H54 (cell line): ENCODE measurements at places on chromosomes 13 and 19.
A peak's percentile ranks its signal among the peaks of the same experiment; 100 is the strongest.

DNA sequence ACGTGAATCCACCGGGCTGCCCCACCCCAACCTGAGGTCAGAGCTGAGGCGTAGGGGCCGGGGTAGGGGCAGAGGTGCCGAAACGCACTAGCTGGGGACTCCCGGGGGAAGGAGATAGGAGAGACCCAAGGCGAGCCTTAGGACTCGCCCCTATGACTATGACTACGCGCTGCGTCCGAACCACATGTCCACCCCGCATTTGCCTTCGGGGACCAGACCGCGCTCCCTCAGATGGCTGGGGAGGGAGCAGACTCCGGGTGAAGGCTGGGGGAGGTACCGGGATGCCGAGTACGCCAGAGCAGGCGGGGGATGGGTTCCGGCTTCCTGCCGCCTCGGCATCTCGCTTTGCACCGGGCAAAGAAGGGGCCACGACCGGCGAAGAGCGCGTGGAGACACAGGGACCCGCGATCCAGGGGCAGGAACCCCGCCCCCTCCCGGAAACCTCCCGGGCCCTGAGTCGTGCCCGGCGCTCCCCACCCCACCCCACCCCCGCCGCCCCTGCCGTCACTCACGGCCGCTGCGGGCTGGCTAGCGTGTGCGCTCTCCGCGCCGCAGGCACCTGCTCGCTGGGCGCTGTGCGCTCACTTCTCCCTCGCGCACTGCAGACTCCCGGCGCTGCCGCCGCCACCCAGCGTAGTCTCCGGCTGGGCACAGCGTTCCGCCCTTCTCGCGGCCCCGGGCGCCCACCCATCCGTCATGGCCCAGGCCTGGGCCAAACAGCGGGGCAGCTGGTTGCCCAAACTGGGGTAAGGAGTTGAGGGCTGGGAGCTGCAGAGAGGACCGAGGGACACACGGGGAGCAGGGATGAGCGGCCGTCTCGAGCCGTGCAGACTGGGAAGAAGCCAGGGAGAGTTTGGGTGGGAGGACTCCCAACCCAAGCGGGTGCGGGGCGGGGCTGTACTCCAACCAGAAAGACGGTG is 622 bp upstream of the VSTM2B start:
- DNase-seq = no peak

GRCh38 chr19:29308977-29309590 is 96.1 kb upstream of the UQCRFS1 start:
- DNase-seq = no peak

GRCh38 chr13:74372511-74372910 is 238.3 kb upstream of the KLF12 start:
- DNase-seq = no peak

DNA sequence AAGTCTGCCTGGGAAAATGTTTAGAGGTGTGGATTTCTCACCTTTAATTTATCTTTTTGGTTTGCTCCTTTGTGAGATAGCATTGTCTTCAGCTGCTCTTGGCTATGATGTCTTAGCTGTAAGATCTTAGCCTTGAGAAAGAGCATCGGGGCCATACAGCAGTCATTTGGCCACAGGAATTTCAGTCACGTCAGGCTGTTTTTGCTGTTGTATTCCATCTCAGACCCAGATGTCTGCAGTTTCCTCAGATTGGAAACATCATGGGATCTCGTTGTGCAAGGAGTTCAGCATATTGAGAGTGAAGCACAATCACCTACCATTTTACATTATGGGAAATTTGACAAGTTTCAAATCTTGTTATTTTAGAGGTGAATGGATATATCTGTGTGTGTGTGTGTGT is 89.3 kb upstream of the C1QTNF9B start:
- DNase-seq = no peak

GRCh38 chr13:65915195-65915594 is 1314.9 kb downstream of the PCDH9 start:
- no peak for DNase-seq

DNA sequence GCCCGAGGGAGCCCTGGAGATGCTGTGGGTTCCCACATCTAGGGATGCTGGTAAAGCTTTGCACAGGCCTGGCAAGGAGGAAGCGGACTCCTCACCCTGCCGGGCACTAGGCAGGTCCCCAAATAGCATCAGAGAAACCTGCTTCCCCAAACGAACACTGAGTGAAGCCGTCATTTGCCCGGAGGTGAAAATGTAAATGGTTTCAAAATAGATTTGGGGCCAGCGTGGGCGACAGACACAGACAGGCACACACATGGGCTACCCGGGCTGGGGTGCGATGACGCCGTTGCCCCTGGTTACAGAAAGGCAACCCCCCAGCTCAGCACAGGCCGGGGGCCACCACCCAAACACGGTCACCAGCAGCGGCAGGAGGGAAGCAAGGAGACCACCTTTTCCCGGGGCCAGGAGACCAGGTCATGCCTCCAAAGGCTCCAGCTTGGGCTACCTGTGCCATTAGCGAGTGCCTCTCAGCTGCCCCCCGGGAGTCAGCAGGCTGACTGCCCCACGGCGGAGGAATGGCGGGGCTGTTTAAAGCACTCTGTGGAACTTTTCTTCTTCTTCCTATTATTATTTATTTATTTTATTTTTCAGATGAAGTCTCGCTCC is 47.5 kb upstream of the NDUFS7 start:
- no peak for DNase-seq

- DNase-seq = no peak
Observed at GRCh38 chr13:46388846-46389245, 1.8 kb upstream of the RUBCNL start.

DNA sequence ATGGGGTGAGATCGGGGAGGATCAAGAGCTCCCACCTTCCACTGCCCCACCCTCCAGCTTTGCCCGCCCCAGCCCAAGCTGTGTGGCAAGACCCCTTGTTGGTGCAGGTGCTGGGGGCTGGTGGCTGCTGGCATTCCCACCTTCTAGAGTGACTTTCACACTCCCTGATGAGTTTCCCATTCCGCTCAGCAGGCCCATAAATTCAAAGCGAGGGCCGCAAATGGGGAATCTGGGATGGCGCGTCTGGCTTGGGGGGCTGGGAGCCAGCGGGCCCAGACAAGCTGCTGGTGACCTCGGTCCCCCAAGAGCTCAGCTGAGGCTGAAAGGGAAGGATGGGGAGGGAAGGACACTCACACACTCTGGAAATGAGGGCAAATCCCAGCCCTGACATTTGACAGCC is 110.3 kb downstream of the GADD45B start:
- no peak for DNase-seq

GRCh38 chr13:60655256-60655655 is 258.2 kb downstream of the TDRD3 start:
- DNase-seq = no peak

- peak; percentile 27 for DNase-seq
Observed at GRCh38 chr13:43786766-43787517, at the start of gene ENOX1. ENOX1 (minus strand) TSS chr13:43786972.

DNA sequence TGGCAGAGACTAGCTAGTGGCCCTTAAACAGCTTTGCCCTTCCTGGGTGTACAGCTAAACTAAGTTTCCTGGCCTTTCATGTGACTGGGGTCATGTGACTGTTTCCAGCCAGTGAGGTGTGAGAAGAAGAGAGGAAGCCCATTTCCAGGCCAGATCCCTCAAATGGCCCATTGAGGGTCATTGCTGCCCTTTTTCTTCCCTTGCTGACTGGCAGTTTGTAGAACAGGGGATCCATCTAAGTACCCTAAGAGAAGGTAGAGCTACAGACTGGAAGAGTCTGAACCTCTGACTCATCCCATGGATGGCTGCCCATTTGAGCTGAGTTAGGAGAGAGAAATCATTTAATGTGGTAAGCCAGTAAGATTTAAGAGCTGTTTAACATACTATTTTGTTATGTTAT is 2.8 kb downstream of the SWSAP1 start:
- DNase-seq = no peak

GRCh38 chr13:29859971-29860370 is 9.6 kb upstream of the UBL3 start:
- no peak for DNase-seq

GRCh38 chr19:17294051-17294891 is 9.0 kb downstream of the ABHD8 start:
- peak; percentile 69 for DNase-seq

- no peak for DNase-seq
Observed at GRCh38 chr13:29791508-29791907, 58.9 kb downstream of the UBL3 start.

- no peak for DNase-seq
Observed at GRCh38 chr13:26920614-26921355, 160.2 kb upstream of the GPR12 start.

- DNase-seq = no peak
Observed at GRCh38 chr13:112771139-112771876, 81.5 kb downstream of the ATP11A start.

DNA sequence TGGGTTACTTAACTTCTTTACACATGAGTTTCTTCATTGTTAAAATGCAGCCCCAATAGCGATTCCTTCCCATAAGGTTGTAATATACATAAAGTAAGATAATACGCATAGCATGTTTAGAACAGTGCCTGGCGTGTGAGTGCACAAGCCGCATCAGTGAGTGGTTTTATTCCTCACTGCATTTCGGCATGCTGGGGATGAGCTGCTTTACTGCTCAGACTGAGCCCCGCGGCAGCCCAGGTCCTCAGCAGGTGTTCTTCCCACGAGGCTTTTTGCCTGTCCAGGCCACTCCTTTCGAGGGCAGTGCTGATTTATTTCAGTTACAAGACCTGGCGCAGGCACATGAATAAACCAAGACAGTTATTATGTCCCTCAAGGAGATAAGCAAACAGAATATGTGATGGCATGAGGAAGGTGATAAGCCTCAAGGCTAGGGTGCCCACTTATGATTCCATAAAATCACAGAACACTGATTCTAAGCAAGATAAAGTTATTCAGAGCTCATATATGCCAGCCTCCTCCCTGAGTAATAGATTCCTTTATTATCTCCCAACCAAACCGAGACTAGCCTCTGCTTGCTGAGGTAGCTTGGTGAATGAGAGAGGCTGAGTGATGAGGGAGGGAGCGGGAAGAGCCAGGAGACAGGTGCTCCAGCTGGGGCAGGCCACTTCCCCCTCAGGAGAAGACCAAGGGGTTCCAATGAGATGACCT is 505.5 kb downstream of the DIAPH3 start:
- DNase-seq = no peak

GRCh38 chr13:98447881-98448641 is 128.8 kb downstream of the STK24 start:
- no peak for DNase-seq

DNA sequence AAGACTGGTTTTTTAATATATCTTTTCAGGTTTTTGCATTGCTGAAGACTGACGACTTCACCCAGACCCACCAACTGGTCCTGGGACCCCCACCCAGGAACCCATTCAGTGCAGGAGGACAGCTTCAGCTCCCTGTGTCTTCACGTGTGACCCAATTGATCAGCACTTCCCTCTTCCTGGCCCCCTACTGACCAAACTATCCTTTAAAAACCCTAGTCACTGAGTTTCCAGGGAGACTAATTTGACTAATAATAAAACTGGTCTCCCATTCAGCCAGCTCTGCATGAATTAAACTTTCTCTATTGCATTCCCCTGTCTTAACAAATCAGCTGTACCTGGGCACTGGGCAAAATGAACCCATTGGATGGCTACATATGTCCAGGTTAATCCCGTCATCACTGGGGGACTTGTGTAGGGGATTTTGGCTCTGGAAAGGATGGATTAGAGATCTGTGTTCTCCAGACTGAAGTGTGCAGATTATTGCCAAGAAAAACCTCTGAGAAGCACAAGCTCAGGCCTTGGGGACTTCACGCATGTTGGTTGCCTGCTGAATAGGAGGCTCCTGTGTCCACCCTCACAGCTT is 16.3 kb upstream of the PARP4 start:
- no peak for DNase-seq

DNA sequence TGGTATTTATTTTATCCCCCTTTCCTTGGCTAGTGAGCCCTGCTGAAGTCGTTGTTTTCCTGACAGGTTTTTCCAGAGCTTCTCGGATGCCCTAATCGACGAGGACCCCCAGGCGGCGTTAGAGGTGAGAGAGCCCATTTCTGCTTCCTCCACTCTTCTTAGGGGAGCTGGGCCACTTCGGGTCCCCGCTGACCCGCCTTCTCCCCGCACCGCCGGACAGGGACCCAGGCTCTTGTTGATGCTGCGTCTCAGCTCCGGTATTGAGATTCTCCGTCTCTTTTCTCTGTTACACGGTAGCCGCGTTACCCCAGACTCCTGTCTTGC is 306 bp downstream of the SUGT1 start:
- peak; percentile 7 for DNase-seq

DNA sequence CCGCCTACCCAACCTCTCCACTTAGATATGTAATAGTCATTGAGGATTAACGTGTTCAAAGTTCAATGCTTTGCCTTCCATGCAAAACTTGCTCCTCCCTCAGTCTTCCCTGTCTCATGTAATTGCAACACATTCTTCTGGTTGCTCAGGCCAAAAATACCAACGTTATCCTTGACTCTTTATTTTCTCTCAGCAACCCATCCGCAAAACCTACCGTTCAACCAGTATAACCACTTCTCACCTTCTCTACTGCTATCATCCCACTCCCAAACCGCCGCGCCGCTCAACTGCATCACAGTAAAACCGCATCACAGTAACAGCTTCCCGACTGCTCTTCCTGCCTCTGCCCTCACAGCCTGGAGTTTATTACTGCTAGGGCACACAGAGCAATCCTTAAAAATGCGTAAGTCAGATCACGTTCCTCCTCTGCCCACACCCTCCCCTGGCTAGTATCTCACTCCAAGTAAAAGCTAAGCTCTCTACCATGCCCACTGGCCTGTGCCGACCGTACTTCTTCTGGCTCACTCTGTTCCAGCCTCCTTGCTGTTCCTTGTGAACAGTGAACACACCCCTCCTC is 8.2 kb downstream of the MTIF3 start:
- no peak for DNase-seq

DNA sequence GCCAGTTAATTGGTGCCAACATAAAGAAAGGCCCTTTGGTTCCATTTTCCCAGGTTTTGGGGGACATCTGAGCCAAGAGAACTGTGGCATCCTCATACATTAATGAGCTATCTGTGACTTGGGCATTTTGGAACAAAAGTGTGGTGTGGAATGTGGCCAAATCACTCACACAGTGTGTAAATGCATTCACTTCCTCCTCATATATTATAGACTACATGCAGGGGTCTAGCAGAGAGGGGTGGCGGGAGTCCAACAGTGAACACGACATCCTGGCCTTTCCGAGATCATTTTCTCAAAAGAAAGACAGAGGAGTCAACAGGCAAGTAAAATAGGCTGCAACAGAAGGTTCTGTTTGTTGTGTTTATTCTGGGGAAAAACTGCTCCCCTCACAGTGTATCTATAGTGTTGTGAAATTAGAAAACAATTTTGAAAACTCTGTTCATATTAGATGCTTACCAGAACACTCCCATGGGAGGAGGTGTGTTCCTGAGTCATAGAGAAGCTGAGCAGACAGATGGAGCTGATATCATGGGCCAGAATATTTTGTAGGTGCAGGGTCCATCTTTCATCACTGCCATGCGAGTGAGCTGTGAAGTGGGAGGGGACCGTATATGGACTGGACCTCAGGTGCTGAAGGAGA is 36.9 kb downstream of the PABPC3 start:
- no peak for DNase-seq
